SK-N-SH treated with all-trans-retinoic acid at 6 μM for 48 hours (cell line): ENCODE measurements at places on chromosomes 2 and 18.

- ATAC-seq: peak; percentile 81
Observed at GRCh38 chr2:173589604-173590275, 235.1 kb downstream of the CDCA7 start.

- ATAC-seq: peak; percentile 87
Observed at GRCh38 chr2:188495969-188496431, 204.3 kb downstream of the GULP1 start.

DNA sequence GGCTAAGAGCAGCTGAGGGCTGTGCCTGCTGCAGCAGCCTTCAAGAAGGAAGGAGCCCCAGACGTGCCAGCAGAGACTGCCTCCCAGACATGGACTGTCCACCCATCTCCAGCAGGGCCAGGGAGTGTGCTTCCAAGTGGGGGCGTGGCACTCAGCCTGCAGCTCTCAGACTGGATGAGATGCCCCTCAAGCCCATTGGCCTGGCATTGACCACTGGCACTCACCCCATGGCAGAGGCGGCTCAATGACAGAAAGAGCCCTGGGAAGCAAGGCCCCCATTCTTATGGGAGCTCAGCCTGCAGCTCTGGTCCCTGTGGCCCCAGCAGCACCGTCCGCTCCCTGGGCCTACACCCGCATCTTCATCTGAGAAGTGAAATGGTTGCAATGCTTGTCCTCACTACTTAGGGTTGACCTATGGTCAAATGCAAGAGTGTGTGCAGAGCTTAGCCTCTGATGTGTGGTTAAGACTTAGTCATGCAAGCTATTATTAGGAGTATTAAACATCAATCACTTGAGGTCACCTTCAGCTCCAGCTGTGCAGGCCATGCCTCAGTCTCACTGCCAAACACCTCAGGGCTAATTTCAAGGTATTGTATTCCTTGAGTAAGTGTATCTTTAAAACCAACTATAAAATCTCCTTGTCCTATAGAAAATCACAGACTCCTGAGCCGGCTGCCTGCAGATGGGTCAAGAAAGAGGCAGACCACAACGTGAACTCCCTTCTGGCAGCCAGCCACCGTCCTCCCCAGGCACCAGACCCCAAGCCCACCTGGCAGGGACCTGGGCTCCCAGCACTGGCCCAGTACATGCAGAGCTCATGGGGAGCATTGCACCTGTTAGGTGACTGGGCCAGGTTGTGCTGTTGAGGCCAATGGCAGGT lies 194.8 kb downstream of the NDUFA10 start:
- no peak for ATAC-seq

- peak; percentile 43 for ATAC-seq
Observed at GRCh38 chr2:201254081-201254730, 6.1 kb upstream of the CASP8 start.

- peak; percentile 53 for ATAC-seq
Observed at GRCh38 chr2:85327160-85327821, 498 bp downstream of the TGOLN2 start.

GRCh38 chr2:76446872-76447271 lies 736.2 kb upstream of the GCFC2 start:
- ATAC-seq: no peak

DNA sequence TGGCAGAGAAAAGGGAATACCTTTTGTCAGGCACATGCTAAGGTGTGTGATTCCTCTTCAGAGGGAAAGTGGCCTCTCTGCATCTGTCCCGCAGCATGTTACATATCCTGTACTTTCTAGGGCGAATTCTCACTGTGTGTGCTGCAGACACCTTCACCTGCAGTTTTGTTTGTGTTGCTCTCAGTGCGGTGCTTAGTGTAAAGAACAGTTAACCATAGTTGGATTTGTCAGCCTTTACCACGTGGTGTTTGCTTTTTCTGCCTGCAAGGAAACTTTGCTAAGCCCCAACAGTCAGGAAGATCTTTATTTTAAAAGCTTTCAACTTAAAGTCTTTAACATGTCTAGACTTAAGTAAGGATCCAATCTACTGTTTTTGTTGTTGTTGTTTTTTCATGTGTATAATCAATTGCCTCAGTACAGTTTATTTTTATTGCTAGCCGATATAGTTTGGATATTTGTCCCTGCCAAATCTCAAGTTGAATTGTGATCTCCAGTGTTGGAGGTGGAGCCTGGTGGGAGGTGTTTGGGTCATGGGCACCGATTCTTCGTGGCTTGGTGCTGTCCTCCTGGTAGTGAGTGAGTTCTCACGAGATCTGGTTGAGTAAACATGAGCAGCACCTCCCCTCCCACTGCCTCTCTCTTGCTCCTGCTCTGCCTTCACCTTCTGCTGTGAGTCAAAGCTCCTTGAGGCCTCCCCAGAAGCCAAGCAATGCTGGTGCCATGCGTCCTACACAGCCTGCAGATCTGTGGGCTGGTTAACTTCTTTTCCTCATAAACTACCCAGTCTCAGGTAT lies 90.6 kb downstream of the SNTG2 start:
- no peak for ATAC-seq

DNA sequence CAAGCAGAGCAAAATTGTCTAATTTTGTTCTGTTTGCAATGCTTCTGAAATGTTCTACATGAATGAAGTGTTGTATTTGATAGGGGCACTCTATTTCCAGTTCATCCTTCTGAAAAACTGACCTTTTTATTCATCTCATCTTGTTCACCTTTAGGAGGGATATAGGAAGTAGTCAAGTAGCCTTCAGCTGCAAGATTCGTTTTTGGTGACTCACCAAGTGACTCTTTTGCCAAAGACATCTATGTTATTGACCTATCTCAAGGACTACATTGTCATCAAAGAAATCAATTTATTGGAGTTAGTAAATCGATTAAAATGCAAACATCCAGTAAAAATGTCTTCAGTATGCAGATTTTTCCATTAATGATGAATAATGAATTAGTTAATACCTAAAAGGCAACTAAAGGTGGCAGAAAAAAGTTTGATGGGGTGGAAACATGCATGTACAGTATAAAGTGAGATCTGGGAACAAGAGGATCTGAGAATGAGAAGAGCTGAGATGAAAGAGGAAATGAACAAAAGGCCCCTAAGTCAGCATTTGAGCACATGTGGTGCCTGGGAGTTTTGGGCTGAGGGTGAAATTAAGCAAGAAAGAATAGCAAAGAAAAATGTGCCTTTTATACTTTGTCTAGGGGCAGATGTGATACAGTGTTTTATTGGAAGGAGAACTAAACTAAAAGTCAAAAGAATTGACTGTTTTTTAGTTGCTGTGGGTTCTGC lies 255.1 kb upstream of the LINC00305 start:
- ATAC-seq: no peak

DNA sequence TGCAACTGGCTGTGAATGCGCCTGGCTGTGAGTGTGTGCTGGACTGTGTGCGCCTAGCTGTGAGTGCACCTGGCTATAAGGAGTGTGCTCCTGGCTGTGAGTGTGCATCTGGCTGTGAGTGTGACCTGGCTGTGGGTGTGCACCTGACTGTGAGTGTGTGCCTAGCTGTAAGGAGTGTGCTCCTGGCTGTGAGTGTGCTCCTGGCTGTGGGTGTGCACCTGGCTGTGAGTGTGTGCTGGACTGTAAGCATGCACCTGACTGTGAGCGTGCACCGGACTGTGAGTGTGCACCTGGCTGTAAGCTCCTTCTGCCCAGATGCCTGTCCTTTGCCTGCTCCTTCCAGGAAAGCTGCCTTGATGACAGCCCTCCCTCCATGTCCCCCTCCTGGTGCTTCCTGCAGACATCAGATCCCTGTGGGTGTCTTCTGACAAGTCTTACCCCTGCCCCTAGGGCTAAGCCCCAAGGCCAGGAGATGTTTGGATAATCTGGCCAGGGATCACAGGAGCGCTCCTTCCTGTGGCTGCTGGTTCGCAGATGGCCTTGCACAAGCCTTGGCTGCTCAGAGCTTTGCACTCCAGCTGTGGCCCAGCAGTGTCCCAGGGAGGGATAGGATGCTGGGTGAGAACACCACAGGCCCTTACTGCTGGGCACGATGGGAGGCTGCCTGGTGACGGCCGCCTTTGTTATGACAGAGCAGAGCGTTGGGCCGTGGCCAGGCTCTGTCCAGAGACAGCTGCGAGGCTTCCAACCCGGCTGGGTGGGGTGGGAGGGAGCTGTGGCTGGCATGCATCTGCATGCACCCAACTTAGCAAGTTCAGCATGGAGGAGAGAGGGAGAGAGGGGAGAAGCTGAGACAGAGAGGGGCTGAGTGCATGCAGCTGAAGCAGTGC lies 89.9 kb downstream of the GLI2 start:
- peak; percentile 76 for ATAC-seq

GRCh38 chr2:28810384-28811285 lies at the start of gene SPDYA:
SPDYA (plus strand) TSS chr2:28810834; CDS start chr2:28816015, 5,181 bp downstream.
- peak; percentile 90 for ATAC-seq

DNA sequence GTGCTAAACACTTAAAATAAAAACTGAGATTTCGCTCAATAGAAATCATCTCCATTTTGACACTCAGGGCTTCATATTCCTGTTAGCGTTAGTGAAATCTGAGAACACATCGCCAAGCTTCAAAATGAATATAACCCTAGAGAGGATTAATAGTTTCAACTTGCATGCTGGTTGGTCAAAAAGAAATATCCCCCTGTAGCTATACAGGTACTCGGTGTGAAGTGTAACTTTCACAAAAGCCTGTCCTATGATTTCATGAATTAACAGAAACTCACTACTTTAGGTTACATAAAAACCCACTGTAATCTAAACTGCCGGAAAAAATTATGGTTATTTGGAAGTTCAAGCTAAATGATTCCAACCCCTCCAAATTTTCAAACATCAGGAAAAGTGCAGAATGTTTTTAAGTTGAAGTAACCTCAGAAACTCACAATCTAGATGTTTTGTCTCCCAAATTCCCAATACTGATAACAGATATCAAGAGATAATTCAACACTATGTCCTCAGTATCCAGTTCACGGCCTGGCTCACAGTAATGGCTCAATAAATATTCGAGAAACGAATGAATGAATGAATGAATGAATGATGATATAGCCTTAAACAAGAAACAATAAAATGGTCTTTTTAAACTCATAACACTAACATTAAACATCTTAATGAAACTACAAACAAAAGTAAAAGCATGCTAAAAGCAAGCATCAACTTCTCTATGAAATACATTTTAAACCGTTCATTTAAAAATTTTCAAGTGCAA lies 2.5 kb downstream of the TLK1 start:
- ATAC-seq: no peak

DNA sequence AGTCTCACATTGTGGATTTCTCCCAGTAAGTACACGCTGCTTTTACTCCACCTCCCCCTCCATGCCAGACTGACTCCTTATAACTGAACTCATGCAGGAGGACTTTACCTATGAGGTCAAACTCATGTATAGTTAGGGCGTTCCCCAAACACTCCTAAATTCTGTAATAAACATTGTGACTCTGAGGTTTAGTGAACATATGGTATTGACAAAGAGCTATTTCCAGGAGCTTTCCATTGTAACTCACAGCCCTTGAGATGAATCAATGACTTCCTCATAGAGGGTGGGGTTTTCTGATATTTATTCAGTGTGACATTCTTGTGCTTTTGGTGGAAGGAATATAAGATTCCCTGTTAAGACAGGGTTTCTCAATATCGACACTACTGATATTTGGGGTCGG lies 337.4 kb upstream of the SLC14A2 start:
- ATAC-seq: no peak

DNA sequence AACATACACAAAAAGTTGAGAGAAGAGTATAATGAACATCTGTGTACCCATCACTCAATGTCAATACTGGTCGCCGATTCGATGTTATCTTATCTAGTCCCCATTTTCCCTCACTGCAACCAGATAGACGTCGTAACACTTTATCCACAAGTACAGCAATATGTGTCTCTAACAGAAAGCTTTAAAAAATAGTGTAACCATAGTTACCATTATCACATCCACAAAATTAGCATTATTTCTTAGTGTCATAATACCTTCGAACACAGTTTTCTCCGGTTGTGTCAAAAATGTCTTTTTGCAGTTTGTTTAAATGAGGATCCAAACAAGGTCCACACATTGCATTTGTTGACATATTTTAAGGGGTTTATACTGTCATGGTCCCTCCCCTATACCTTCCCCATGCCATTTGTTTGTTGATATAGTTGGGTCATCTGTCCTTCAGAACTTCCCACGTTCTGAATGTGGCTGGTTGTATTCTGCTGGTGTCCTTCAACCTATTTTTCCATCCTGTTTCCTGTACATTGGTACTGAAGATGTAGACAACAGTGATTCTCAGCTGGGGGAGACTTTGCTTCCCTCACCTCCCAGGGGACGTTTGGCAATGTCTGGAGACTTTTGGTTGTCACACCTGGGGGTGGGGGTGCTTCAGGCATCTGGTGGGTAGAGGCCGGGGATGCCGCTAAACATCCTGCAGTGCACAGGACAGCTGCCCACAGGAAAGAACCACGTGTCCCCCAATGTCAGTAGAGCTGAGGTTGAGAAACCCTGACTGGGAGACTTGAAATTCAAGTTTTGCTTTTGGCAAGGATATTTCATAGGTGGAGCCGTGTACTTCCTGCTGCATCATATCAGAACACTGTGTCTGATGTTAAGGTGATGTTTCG lies 72.7 kb upstream of the SPRED2 start:
- ATAC-seq: no peak

GRCh38 chr18:8890957-8891464 lies 185.7 kb downstream of the MTCL1 start:
- peak; percentile 98 for ATAC-seq

GRCh38 chr2:246489-247144 lies 17.2 kb downstream of the SH3YL1 start:
- peak; percentile 85 for ATAC-seq

GRCh38 chr2:78979380-78980151 lies 45.9 kb upstream of the REG3G start:
- peak; percentile 26; the same call in 1 of the 3 replicates for ATAC-seq

DNA sequence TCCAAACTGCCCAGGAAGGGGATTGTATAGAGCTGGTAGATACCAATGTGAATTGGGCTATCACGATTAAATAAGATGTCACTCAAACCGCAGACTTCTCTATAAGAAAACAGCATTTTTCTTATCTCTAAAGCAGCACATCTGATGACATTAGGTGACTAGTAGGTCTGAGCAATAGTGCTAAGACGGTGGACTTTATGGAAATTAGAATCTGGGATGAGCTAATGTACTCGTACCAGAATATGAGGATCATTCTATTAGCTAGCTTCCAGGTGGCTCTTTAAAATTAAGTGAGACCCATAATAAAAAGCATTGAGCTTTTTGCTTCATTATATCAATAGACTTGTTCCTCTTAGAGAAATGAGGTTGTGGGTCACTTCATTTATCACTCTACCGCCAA lies 130.0 kb upstream of the MC4R start:
- no peak for ATAC-seq

GRCh38 chr2:235343156-235343774 lies 150.6 kb upstream of the AGAP1 start:
- ATAC-seq: no peak

GRCh38 chr2:207531032-207531952 lies 1.5 kb downstream of the CREB1 start:
- ATAC-seq: no peak

DNA sequence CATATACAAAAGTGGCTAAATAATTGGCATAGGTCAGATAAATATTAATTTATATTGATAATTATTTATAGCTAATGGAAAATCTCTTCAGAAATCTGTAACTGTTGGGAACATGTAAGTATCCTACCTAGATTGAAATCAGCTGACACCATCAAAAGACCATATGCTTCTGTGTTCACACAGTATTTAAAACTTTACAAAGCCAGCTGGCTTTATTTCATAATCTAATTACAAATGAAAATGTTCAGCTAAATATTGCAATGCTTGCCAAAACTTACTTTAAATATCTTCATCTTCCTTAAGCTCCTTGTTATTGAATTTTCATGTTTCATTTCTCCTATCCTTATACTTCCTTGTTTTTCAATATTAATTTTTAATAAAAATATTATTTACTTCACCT lies 190.9 kb upstream of the DOK6 start:
- no peak for ATAC-seq
